ENCODE measurements at places on chromosomes 12 and 14.

GRCh38 chr14:71481021-71481654 lies 451.1 kb upstream of the RGS6 start:
- DNase-seq, result no peak

DNA sequence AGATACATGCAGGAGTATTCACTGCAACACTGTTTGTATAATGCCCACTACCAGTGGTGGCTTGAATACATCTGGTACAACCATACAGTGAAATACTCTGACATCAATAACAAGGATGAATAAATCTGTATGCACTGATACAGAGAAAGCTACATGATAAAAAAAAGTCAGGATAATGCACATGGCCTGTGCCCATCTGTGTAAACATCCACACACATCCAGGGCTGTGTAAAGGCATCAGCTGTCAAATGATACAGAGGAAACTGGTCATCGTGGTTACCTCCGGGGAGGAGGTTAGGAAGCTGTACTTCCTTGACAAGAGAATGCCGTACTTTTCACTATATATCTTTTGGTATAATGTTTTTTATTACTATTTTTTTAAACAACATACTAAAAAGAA lies 176.6 kb downstream of the FOXN3 start:
- peak; percentile 56 for DNase-seq

DNA sequence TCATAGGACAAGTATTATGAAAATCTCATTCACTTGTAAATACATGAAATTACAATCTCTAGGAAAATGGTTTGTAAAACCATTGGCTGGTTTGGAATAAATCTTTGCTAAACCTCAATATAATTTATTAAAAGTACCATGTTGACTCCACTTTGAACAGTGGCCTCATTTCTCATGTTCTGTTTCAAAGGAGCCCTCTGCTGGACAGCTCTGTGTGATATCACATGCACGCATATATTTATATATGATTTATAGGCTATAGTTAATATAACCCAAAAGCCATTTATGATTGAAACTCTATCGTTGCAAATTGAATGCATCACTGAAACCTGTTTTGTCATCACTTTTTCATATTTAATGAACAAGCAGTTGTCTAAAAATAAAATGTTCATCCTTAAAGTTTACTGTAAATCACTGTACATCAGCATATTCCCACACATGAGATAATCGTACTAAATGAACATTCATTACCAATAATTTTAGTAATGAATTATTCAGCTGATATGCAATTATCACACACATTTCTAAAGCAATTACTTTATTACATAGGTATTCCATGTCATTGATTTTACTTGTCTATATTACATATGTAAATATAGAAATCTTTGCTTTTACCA lies 493.8 kb downstream of the NPAS3 start:
- peak; percentile 31 for DNase-seq

- DNase-seq, result no peak
Measured at GRCh38 chr12:3115078-3115477, 37.9 kb downstream of the TSPAN9 start.

DNA sequence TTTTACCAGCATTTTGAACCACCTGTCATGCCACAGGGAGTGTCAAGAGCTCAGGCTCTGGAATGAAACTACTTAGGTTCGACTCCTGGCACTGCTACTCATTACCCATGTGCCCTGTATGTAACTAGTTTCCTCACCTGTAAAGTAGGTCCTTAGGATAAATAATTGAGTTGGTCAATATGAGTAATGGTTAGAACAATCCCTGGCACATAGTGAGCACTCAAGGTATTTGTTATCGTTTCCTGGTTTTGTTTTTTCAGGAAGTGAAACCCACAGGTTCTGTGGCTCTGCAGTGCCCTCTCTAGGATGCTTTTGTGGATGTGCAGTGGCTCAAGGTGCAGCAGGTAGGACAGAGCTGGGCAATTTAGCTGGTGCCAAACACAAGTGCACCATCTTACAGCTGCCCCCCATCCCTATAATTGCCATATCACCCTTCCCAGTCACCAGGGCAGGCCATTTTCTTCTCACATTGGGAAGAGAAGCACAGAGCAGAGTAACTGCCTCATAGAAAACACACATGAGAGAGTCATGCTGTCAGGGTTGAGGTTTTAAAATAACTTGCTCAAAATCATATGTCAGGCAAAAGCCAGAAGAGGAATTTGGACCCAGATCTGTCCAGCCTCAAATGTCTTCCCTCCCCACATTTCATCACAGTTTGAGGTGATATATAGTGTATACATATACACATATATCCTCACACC lies 297.5 kb downstream of the RPAP3 start:
- no peak for DNase-seq

- DNase-seq, result no peak
Measured at GRCh38 chr14:75428230-75429104, 645 bp downstream of the JDP2 start.

GRCh38 chr14:90674043-90674670 lies 142.1 kb downstream of the TTC7B start:
- DNase-seq, result no peak

- DNase-seq, result no peak
Measured at GRCh38 chr14:47524524-47524923, 150.9 kb downstream of the MDGA2 start.

GRCh38 chr14:74539503-74539902 lies 45.9 kb downstream of the ISCA2 start:
- no peak for DNase-seq

DNA sequence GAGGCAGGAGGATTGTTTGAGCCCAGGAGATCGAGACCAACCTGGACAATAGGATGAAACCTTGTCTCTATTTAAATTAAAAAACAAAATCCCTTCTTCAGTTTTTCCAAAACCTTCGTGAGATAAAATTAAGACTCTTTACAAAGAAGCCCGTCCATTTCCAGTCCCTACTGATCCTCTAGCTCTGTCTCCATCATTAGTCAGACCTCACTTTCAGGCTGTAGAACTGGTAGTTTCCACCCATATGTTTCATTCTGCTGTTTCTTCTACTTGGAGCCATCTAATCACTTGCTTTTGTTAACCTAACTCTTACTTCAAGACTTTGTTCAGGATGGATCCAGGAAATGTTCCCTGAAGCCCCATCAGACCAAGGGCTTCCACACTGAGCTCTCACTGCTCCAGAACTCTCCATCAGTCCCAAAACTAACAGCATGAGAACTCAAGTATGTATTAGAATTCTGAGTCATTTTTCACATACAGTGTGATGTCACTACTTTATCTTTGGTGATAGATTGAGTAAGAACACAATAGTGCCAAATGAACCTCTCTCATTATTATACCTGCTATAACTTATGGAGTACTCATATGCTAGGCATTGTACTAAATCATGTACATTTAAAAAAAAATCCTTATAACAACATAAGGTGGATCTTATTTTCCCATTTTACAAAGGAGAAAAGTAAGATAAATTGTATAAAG lies 90.8 kb downstream of the PRICKLE1 start:
- no peak for DNase-seq

GRCh38 chr14:55136885-55137786 lies 8.1 kb downstream of the LGALS3 start:
- DNase-seq, result no peak

GRCh38 chr12:116880213-116880816 lies 926 bp downstream of the HRK start:
- DNase-seq, result no peak

GRCh38 chr12:11797317-11797913 lies 147.9 kb downstream of the ETV6 start:
- peak; percentile 17 for DNase-seq

- DNase-seq, result no peak
Measured at GRCh38 chr14:66069830-66070541, 416.2 kb upstream of the CCDC196 start.

DNA sequence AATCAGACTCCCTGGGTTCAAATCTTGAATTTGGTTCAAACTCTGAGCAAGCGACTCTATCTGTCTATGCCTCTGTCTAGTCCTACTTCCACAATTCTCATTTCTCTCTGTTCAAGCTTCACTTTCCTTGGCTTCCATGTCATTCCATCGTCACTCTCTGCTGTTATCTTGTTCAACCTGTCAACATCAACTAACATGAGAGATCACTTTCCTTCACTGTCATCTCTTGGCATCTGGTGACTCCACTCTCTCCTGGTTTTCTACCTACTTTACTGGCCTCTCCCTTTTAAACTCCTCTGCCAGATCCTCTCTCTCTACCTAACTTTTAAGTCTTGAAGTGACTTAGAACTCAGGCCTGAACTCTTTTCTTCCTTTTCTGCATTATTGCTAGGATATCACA lies 240.2 kb downstream of the BCAT1 start:
- no peak for DNase-seq

DNA sequence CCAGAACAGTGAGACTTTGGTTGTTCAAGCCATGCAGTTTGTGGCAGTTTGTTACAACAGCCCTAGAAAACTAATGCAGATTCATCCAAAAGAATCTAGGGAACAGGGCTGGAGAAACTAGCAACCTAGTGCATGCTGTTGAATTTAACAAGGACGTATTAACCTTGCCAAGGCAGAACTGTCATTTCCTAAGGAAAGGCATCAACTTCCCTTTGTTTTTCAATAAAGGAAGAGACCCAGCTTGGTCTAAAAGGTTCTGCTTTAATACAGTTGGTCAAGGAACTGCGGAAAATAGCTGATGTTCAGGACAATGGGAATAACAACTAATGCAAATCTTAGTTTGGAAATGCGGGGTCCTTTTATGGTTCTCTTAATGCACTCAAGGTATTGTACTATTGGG lies 11.5 kb downstream of the AK7 start:
- DNase-seq, result no peak

DNA sequence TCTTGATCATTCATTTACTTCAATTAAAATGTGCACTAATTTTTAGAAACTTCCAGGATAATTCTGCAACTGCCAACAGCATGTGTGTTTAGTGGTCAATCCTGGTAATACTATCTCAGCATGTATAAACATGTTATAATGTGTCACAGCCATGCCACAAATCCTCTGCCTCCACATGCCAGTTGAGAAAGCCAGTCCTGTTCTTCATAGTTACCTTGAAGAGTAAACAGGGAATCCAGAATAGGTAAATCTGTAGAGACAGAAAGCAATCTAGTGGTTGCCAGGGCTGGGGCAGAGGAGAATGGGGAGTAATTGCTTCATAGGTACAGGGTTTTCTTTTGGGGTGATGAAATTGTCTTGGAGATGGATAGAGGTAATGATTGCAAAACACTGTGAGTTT lies 85.9 kb downstream of the ARMH4 start:
- DNase-seq, result no peak

- DNase-seq, result no peak
Measured at GRCh38 chr12:93836620-93837260, 159.6 kb downstream of the CRADD start.

DNA sequence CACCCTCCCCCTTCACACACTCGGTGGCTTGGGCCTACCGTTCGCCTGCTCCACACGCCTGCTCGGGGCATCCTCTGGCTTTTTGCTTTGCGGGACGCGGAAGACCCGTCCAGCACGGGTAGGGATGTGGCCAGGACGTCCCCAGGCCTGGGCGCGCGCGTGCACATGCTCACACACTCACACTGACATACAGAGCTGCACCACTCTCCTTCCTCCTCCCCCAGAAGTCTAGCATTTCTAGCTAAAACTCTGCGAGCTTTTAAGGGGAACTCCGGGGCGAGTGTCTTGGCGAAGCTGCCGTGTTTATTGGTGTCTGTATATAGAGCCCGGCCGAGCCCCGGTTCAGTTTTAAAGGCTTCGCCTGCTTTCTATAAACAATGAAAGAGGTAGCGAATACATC lies 5.0 kb downstream of the TBX5 start:
- no peak for DNase-seq

DNA sequence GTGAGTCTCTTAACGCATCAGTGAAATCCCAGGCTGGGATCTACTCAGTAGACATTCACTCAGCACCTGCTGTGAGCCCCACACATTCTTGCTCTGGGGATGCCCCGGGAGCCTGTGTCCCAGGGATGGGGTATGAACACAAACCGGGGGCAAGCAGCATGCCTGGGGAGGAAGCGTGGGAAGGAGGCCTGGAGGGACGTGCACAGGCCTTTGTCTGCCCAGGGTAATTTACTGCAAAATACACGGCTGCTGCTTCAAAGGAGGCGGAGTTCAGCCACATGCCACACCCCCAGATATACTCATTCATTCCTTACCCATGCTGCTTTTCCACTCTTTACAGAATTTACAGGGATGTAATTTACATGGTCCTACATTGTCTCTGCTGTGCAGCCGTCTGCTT lies 187.8 kb downstream of the ADGRD1 start:
- DNase-seq, result no peak

GRCh38 chr12:76250256-76250655 lies 98.0 kb downstream of the BBS10 start:
- no peak for DNase-seq

- no peak for DNase-seq
Measured at GRCh38 chr12:92123780-92124688, 21.6 kb downstream of the BTG1 start.

- no peak for DNase-seq
Measured at GRCh38 chr14:22537436-22538310, 51.4 kb downstream of the DAD1 start.

DNA sequence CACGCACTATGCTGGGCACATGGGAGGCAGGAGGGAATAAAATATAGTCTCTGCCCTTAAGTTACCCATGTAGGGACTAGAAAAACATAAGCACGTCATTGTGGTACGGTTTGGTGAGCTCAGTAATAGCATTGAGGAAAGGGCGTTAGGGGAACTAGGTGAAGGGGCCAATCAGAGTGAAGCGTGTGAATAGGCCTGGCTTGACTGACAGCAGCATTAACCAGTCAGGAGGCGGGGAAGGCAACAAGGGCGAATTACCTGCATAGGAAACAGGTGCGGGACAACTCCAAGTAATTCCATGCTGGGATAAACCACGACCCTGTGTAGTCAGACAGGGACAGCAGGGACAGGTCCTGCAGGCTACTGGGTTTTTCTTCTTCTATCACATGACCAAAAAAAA lies 107.7 kb downstream of the UNC79 start:
- DNase-seq, result peak; percentile 9

- DNase-seq, result peak; percentile 94
Measured at GRCh38 chr12:64566831-64567517, 43.3 kb upstream of the RASSF3 start.

DNA sequence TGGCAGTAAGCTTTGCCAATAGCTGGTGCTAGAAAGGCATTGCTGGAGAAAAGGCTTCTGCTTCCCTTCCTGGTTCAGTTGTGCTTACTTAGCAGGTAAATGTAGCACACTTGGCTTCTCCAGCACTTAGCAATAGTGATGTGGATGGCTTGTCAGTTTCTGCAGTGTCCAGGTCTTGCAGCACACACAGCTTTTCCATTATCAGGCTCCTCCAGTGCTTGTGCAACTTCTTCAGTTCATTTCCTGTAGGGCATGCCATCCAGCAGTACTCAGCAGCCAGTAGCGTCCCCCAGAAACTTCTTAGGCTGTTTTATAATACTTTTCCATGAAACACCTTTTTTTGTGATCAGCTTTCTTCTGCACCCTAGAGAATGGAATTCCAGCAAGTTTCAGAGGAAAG lies 154.6 kb downstream of the SLC6A15 start:
- DNase-seq, result no peak

GRCh38 chr12:49121047-49121696 lies 10.0 kb downstream of the TUBA1B start:
- peak; percentile 59 for DNase-seq

- no peak for DNase-seq
Measured at GRCh38 chr14:105271224-105271890, 23.0 kb downstream of the BTBD6 start.

GRCh38 chr12:32032205-32032810 lies 73.1 kb downstream of the RESF1 start:
- DNase-seq, result no peak

- DNase-seq, result no peak
Measured at GRCh38 chr12:71460850-71461609, 21.4 kb downstream of the LGR5 start.

GRCh38 chr14:88993946-88994345 lies 169.5 kb downstream of the TTC8 start:
- no peak for DNase-seq

GRCh38 chr14:89242652-89243279 lies 174.3 kb downstream of the FOXN3 start:
- no peak for DNase-seq
